Kidney epithelial cell (primary cell): ENCODE measurements at places on chromosomes 3 and 15. TPM values are rescaled to one million over a fixed set of nuclear protein-coding genes. Genes with fewer than 3 reads are reported as not detected.
A peak's percentile ranks its signal among the peaks of the same experiment; 100 is the strongest.

GRCh38 chr15:43922021-43922420 is 95.2 kb downstream of the WDR76 start:
- DNase-seq = no peak

DNA sequence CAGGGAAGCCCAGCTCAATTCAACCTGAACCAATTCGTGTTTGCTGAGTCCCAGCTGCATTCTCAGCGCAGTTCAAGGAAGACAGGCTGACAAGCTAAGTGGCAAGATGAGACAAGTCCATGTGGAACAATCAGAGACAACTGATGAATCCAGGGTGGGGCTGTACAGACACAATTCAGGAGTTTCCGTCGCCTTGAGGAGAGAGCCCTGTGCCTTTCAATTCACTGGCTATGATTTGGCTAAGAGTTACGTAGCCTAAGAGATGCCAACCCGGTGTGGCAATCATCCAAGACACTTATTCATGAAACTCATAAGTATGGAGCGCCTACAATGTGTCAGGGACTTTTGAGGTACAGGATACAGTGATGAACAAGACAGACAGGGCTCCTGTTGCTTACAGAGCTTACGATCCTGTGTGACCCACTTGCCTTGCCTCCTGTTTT is 15.5 kb upstream of the ZBED2 start:
- no peak for DNase-seq

- DNase-seq = peak; percentile 56
Measured at GRCh38 chr15:75669191-75669878, 21.6 kb downstream of the SNX33 start.

DNA sequence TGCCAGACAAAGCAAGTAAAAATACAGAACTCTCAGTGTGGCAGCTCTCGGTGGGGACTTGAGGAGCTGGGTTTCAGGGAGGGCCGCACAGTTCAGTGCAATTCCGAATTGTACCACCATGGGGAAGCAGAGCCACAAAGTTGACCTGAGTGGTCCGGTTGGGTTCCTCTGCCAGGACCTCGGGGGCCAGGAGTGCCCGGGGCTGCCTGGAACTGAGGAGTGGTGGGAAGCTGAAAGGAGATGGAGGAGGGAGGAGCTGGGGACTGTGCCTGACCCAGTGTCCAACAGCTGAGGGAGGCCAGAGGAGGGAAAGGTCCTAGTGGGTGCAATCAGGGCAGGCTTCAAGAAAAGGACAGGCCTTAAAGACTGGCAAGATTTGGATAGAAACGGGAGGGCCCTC is 32.2 kb upstream of the TRH start:
- no peak for DNase-seq

GRCh38 chr3:167066977-167067786 is 312.9 kb downstream of the ZBBX start:
- no peak for DNase-seq

GRCh38 chr3:108525971-108526370 is 15.6 kb upstream of the MYH15 start:
- DNase-seq = no peak

DNA sequence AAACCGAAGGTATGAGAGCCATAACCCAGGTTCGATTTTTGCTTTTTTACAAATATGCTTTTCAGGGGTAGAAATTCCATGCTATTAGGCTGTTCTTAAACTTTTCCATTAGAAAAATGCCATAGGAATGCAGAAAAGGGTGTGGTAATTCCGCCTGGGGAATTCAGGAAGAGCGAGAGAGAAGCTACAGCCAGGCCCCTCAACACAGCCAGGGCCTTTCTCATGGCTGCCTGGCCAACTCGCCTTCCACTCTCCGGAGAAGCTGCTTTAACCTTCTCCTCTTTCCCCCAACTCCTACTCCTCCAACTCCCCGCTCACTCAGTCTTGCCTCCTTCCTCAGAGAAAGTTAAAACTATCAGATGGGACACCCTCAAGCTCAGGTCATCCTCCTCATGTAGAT is 9.1 kb upstream of the TICRR start:
- no peak for DNase-seq

DNA sequence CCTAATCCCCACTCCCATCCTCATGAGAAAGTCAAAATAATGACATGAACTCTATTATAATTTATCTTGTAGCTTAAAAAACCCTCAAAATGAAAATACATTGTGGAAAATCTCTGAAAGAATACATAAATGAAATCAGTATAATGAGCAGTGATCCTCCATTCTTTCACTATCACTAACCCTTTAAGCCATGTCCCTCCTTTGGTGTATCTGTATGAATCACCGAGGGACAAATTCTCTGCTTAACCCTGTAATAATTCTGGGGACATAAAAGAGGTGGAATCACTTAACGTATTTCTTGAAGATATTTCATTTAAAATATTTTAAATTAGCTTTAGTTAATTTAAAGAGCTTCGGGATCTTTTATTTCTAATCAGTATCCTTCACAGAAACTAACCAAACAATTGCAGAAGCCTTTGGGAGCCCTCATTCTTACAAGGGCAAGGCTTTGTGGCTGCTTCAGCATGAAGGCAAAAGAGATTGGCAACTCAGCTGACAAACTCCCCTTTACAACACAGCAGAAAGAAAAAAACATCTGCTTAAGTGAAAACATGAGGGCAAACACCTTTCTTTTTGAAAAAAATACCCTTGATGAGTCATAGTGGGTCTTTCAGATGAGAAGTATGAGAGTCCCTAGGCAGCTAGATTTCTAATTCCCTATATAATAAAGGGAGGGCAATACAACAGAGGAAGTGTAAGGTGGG is 44.0 kb upstream of the ALCAM start:
- DNase-seq = no peak

DNA sequence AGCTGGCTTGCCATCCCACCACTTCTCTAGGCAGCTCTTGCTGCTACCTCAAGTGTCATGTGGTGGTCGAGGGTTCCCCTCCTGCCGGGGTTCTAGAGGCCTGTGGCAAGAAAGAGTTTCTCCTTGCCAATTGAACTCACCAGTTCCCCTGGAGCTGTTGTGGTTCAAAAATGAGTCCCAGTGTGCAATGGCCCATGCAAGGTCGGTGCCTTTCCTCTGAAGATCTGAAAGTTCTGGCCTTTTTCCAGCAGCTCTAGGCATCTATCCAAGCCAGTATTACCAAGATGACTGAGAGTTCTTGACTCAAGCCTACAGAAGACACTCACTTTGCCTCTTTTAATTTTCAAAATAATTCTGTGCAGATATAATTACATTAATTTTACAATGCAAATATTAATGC is 163.6 kb downstream of the KCNMB2 start:
- DNase-seq = no peak

DNA sequence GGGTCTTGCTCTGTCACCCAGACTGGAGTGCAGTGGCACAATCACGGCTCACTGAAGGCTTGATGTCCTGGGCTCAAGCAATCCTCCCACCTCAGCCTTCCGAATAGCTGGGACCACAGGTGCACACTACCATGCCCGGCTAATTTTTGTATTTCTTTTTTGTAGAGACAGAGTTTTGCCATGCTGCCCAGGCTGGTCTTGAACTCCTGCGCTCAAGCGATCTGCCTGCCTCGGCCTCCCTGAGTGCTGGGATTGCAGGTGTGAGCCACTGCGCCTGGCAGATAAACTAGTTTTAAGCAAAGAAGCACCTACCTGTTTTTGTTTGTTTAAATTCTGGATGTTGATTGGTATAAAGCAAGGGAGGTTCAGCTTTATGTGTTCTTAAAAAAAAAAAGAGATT is 170.6 kb upstream of the GOLIM4 start:
- no peak for DNase-seq

Gene CGGBP1
- total RNA-seq = 51.6 and 53.4 TPM in 2 replicates

Gene ATP8B4
- 0.25 and 0.82 TPM in 2 replicates for total RNA-seq

Gene NMB
- 6.3 and 12.0 TPM in 2 replicates for total RNA-seq

Gene CNBP
- total RNA-seq = 256 and 271 TPM in 2 replicates
